Suppressor macrophage treated with lipopolysaccharide for 4 hours (primary cell): ENCODE measurements at places on chromosomes 1 and 21.
A peak's percentile ranks its signal among the peaks of the same experiment; 100 is the strongest.

- no peak for DNase-seq
Observed at GRCh38 chr1:226487921-226488320, 60.6 kb upstream of the STUM start.

GRCh38 chr1:247110627-247111258 is 6.6 kb upstream of the ZNF669 start:
- DNase-seq: peak; percentile 7

DNA sequence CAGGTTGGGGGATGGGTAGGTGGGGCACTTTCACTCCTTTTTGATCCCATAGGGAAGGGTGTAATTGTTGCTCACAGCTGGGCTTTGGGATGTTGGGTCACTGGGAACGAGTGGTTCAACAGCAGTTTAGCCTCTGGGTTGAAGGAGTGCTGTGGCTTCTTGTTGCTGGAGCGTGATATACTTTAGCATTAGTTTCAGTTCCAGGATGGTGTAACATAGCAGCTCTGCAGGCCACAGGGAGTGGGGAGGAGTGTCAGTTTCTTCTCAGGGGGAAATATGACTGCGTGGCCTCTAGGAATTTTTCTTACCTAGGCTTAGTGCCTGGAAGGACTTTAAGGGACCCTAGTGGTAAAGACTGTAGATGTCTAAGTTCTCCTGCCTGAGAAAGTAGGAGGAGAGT is 1105.3 kb upstream of the TMPRSS15 start:
- DNase-seq: no peak

GRCh38 chr1:88210103-88210787 is 473.8 kb upstream of the PKN2 start:
- DNase-seq: no peak

DNA sequence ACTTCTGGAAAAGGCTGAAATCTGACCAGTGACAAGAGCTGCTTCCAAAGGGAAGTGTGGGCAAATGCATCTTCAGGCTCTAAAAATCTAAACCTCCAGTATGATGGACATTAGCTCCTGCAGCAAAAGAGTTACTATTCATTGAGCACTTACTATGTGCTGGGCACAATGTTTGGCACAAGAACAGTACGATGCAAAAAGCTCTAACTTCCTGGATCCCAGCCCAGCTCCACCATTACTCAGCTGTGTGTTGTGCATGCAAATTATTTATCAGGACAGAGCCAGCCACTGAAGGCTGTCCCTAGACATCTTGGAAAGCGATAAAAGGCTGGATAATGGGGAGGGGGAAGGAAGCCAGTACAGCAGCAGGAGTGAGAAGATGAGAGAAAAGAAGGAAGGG is 143.5 kb downstream of the ELAVL4 start:
- no peak for DNase-seq

- DNase-seq: no peak
Observed at GRCh38 chr1:43197343-43198127, 25.4 kb downstream of the CFAP57 start.

- DNase-seq: no peak
Observed at GRCh38 chr1:71233645-71234044, 152.8 kb upstream of the ZRANB2 start.

DNA sequence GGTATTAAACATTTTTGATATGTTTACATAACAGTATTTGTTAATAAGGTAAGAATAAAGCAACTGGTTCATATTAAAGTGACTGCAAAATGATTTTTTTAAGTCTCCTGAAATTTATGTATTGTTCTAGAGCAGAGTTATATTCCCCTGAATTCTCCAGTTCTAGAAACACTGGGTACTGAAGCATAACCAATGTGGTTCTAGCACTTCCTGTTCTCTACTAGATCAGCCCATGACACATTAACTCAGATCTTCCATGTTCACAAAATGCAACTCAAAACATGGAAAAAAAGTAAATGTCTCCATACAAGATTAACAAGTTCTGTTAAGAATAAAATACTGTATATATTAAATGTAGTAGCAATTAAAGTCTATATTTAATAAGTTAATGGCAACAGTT is 3.9 kb downstream of the NEGR1 start:
- DNase-seq: peak; percentile 13

DNA sequence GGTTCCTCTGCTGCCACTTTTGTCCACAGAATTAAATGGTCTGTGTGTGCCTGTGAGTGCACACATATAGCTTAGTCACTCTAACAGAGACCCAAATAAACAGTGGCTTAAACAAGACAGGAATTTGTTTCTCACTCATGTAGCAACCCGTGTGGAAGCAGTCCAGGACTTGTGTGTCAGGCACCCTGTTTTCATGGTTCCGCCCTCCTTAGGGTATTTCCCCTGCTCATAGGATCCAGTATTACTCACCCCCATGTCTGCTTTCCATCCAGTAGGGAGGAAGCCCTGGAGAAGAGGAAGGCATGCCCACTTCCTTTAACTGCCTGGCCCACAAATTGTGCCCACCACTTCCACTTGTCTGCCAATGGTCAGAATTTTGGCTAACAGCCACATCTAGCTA is 41.3 kb upstream of the TACSTD2 start:
- DNase-seq: peak; percentile 94

DNA sequence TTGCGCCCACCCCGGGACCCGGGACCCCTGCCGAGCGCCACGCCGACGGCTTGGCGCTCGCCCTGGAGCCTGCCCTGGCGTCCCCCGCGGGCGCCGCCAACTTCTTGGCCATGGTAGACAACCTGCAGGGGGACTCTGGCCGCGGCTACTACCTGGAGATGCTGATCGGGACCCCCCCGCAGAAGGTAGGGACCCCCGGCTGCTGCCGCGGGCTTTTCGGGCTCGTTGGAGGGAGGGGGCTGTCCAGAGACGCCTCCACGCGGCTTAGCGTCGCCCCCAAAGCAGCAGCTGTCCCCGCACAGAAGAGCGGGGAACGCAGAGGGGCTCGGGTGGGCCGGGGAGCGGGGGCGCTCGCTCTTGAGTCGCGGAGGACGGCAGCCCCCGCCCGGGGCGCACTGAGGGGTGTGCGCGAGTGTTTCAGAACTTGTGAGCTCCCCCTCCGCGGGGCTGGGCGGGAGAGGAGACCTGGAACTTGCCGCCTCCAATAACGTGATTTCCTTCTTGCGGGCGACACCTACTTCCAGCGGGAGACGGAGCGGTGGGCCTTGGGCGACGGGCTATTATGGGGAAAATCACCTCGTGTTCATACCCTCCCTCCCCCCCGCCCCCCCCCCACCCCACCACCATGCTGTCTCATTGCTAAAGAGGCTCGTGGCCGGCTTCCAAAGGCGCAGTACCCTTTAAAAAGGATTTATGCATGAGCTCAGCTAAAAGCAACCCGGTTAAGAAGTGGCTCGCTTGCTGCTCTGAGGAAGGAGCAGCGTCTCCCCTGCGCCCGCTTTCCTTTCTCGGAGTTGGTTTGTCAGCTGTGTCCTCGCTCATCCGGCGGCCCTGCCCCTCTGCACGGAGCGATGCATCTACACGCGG is 664 bp downstream of the BACE2 start:
- DNase-seq: peak; percentile 10

DNA sequence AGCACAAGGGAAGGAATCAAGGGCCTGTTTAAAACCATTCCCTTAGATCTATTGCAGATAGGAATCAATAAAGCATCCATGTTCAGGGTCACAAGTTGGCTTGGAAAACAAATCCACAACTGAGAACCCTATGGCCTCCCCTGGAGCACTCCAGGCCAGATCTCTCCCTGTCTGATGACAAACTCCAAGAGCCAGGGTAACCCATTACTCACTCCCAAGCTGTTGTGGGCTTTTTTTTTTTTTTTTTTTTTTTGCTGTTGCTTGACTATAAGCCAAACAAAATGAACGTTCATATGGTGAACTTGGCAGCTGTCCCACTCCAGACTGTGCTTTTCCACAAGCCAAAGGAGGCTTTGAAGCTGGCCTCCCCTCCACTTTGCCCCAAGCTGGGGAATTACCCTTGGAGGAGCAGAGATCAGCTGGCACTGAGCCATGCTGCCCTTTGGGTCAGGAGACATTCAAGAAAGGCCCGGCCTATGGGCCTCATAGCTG is 35.7 kb upstream of the VAV3 start:
- peak; percentile 12 for DNase-seq

DNA sequence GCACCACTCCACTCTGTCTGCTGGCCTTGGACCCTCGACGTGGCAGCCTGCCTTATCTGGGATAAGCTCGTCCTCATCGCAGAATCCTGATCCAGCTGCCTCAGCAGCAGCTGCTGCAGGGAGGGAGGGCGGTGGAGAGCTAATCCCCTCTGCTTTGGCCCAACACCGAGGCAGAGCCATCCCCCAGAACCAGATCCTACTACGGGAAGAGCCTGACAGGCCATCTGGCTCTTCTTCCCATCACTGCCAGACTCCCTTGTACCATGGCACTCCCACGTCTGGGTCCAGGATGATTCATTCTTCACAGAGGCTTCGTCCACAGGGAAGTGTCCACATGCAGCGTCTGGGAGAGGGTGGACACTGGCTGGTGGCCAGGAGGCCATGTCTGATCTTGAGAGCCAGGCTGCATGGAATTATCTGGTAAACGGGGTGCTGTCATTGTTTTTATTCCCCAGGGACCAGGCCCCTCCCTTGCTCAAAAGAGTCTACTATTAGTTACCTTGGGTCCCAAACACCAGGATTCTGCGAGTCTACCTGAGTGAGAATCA is 14.6 kb upstream of the PKP1 start:
- no peak for DNase-seq

GRCh38 chr1:203323587-203323986 is 18.3 kb downstream of the BTG2 start:
- DNase-seq: no peak

DNA sequence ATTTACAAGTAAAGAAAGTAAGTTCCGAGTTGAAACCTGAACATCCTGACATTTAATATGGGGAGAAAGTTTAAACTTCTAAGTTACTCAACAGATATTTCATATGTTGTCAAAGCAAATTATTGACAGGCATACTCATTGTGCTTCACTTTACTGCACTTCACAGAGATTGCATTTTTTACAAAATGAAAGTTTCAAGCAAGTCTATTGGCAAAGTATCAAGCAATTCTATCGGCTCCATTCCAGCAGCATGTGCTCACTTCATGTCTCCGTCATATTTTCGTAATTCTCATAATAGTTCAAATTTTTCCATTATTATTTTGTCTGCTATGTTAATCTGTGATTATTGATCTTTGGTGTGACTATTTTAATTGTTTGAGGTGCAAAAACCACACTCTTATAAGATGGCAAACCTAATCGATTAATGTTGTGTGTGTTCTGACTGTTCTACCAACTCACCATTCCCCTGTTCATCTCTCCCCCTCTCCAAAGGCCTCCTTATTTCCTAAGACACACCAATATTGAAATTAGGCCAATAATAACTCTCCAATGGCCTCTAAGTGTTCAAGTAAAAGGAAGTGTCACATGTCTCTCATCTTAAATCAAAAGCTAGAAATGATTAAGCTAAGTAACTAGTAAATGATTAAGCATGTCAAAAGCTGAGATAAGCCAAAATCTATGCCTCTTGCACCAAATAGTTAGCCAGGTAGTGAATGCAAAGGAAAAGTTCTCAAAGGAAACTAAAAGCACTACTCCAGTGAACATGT is 68.2 kb upstream of the BCL9 start:
- DNase-seq: no peak

GRCh38 chr1:234544087-234544579 is 65.2 kb upstream of the TARBP1 start:
- DNase-seq: peak; percentile 85

DNA sequence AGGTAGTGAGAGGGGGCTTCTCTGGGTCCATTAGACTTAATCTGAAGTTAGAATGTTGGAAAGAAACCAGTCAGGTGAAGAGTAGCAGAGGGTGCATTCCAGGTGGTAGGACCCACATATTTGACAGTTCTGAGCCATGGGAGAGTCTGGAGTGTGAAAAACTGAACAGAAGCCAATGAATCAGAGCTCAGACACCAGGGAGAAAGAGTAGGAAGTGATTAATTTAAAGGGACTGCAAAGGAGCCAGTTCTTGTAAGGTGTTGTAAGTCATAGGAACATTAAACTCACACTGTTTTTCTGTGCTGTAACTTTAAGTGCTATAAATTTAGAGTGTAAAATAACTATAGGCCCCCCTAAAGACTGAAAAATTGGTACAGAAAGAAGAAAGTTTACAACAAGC is 5.9 kb upstream of the DHX9 start:
- DNase-seq: no peak

GRCh38 chr1:208225954-208226937 is 17.9 kb downstream of the PLXNA2 start:
- DNase-seq: no peak

DNA sequence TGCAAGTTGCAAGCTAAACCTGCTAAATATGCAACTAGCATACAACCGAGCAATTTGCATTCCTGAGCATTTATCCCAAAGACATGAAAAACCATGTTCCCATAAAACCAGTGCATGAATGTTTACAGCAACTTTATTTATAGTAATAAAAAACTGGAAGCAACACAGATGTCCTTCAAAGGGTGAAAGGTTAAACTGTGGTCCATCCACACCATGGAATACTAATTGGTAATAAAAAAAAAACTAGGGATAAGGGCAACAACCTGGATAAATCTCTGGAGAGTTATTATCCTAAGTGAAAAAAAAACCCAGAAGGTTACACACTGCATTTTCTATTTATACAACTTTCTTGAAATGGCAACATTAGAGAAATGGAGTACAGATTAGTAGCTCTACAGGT is 474.1 kb downstream of the SMYD3 start:
- DNase-seq: no peak

DNA sequence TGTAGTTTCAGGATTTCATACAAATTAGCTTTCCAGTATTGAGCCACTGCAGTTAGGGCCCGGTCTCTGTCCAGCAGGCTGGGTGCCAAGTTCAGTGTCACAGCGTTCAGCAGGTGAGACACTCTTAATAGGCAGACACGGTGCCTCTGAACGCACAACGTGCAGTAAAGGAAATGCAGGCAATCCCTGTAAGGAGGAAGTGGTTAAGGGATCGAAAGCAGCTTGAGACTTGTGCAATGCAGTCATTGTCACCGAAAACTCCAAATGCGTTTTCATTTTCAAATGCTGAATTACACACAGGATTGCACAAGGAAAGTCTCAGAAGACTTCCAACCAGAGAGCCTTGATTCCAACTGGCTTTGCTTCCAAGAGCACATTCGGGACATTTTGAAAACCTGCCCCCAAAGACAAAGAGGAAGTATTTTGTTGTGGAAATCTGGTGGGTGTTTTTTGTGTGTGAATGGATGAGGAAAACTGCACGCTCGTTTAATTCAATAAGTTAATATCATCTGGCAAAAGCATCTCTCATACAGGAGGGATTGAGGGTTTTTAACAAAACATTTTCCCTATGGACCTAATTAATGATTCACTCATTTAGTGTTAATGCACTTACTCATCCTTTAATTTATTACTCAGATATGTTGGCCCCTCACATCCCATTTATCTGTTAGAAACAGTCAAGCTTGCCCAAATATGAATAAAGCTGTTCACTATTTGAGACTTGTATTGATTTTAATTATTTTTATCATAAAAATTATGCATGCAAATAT is 61.6 kb downstream of the PTGS2 start:
- peak; percentile 98 for DNase-seq

GRCh38 chr1:44724296-44724954 is 6.5 kb downstream of the RNU5D-1 start:
- DNase-seq: no peak

GRCh38 chr1:19921310-19921709 is 2.1 kb downstream of the PLA2G2E start:
- DNase-seq: no peak

GRCh38 chr21:44455524-44456213 is 359 bp downstream of the LRRC3 start:
- DNase-seq: peak; percentile 67
